ENCODE measurements at places on chromosomes 7 and 10.

DNA sequence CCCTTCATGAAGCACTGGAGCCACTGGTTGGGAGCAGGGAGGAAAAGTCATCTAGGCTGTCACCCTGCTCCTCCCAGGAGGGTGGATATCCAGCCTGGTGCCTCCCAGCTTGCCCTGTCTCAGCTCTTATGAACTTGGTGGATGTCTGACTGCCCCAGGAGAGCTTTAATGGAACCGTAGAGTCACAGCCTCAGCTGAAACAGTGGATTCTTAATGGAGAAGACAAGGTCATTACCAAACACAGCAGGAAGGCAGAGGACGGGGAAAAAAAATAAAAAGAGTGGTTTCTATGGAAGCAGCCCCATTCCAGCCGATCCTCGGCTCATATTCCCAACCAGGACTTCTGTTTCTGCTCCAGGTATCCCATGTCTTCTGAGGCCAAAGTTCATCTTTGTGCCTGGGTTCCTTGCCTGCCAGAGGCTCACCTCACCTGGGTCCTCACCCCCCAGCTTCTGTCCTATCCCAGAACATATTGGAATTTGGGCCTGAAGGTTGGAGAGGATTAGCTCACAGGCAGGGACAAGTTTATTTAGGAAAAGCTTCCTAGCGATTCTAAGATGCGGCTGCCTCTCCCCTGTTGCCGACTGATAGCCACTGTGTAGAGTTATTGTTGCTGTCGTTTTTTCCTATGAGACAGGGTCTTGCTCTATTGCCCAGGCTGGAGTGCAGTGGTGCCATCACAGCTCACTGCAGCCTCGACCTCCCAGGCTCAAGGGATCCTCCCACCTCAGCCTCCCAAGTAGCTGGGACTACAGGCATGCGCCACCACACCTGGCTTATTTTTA is 15.6 kb downstream of the CCL26 start:
- DNase-seq, result no peak

GRCh38 chr7:2551418-2551817 is 3.9 kb downstream of the BRAT1 start:
- DNase-seq, result no peak

DNA sequence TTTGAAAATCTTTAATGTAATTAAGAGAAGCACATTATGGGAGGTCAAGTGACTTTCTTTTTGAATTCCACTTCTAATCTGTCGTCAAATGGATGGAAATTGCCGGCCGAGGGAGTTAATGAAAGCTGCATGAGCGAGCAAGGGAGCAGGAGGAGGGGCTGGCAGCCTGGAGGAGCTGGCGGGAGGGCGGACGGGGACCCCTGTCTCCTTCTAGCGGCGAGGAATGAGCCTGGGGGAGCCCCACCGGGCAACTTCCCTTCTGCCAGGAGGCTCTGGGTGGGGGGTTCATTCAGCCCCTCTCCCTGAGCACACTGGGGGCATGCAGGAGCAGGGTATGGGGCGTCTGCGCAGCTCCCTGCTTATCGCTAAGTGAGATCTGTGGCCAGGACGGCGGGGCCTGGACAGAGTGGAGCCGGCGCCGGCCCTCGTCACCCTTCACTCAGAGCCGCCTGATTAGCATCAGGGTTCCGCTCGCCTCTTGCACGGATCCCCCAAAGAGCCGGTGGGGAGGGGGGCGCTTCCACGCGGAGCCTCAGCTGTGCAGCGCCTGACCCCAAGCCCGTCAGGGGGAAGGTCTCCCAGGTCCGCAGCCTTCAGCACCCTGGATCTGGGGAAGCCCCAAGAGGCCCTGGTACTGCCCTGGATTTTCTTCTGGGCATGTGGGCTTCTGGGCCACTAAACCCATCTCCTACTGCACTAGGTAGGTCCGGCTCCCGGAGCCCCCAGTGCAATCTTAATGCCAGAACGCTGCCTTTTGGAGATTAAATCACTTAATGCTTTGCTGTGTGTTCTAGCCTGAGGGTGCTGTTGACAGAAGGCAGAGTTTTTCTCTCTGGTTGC is 680.8 kb downstream of the LRMDA start:
- no peak for DNase-seq

GRCh38 chr10:102112210-102112817 is 7.9 kb downstream of the LDB1 start:
- no peak for DNase-seq

GRCh38 chr7:113004726-113005454 is 81.7 kb downstream of the GPR85 start:
- DNase-seq, result no peak

DNA sequence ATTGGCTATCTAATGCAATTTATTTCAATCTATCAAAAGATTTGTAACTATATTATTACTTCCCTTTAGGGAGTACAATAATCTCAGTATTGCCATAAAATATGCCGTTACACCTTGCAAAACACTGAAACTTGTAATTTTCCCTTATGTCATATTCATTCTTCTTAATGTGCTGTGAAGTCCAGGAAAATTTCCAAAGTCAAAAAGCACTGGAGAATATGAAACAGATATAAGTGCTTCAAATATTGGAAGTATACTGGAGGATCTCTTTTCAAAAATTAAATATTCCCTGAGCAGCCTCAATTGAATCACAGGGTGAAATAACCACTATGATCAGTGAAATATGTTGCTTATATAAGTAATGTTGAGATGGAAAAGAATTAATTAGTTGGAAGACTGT is 356.0 kb downstream of the PPP1R3A start:
- no peak for DNase-seq

- no peak for DNase-seq
These were observed 758 bp downstream of the DPCD start for GRCh38 chr10:101588879-101589278.

DNA sequence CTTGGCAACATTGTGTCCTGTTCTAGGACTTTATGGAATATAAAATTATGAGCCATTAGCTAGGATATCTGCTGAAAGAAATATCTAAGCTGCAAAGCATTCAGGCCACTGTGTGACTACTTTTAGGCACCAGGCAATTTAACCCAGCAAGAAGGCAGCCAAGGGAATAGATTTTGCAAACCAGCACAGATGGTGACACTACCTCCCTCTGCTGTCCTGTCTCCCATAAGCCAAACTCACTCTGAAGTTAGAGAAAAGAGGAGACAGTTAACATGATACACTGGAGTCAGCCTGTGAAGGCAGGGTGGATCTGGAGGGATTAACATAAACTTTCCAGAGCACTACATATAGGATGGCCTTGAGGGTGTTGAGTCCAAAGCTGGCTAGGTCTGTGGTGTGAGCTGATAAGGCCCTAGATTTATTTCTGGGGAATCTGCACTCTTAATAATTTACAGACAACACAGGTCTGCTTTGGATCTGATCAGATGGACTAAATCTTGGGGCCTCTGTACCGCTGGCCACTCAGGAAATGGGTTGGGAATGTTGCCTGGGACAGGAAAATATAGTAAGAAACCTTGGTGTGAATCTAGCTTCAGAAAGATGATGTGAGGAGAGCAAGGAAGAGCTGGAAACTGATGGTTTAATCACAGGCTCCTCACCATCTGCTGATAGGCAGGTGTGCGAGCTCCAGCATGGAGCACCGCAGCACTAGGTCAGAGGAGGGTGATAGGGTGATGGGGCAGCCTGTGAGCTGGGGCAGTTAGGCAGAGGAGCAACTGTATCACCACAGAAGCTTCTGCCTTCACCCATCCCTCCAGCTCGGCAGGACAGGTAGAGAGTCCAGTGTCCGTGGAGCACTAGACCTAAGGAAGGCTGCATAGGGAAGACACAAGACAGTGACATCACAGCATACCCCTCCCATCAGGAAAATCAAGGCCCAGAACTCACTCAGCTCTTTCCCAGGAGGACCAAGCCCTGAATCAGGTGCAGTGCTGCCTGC is 229.9 kb upstream of the PRSS1 start:
- DNase-seq, result no peak

Data from activated CD4-positive, alpha-beta T cell treated with anti-CD3 and anti-CD28 coated beads, Interleukin-2, amount 50 U/mL, for 48 hours (primary cell).